ENCODE measurements at places on chromosomes 1 and 21. TPM values are rescaled to one million over a fixed set of nuclear protein-coding genes. Genes with fewer than 3 reads are reported as not detected.

Gene FNDC5
- 8.4 TPM for total RNA-seq

Gene SH3BGR
- 22.3 TPM for total RNA-seq

Gene EPB41
- 71.7 TPM for total RNA-seq

Gene CTSE
- total RNA-seq, result 105 TPM

Gene C1orf87
- total RNA-seq, result not detected

Gene CBR3
- total RNA-seq, result 4.8 TPM

Gene ADAMTS1
- total RNA-seq, result 74.7 TPM

Gene LCE2C
- not detected for total RNA-seq

Gene ZNF683
- total RNA-seq, result 2.9 TPM

Gene EVI5
- 39.2 TPM for total RNA-seq

Gene SPRR1B
- total RNA-seq, result not detected

Gene NUDT4B
- total RNA-seq, result 0.46 TPM

Gene MFSD2A
- total RNA-seq, result 3.3 TPM

Gene DFFB
- total RNA-seq, result 9.8 TPM

Gene SPOCD1
- 1.8 TPM for total RNA-seq

Gene COL6A1
- total RNA-seq, result 583 TPM

Gene MX2
- 18.1 TPM for total RNA-seq

Gene ELAVL4
- 0.43 TPM for total RNA-seq

Gene CCDC27
- not detected for total RNA-seq

Gene TRABD2B
- 11.2 TPM for total RNA-seq

Gene TCHH
- total RNA-seq, result 0.09 TPM

Gene OR2M3
- not detected for total RNA-seq

Gene LCE1E
- total RNA-seq, result not detected

Gene AGBL4
- total RNA-seq, result 0.52 TPM

Gene FCRL1
- total RNA-seq, result not detected

Gene PUM1
- 129 TPM for total RNA-seq

Gene BEND5
- total RNA-seq, result 17.5 TPM

Gene CD52
- total RNA-seq, result 21.1 TPM

Gene ARHGEF16
- 81.4 TPM for total RNA-seq

Gene PRR9
- total RNA-seq, result not detected

Gene NBPF4
- not detected for total RNA-seq

Gene CASQ1
- 0.37 TPM for total RNA-seq

Gene URB1
- total RNA-seq, result 11.3 TPM

Gene KIF17
- total RNA-seq, result 4.7 TPM

Gene SPRR2G
- total RNA-seq, result not detected

Gene ADIPOR1
- 80.4 TPM for total RNA-seq

Gene SH2D1B
- total RNA-seq, result 0.12 TPM

Gene BTBD8
- total RNA-seq, result 8.5 TPM

Gene MYOG
- not detected for total RNA-seq

Gene KCNK1
- total RNA-seq, result 24.5 TPM

Gene SPATA45
- total RNA-seq, result 0.60 TPM

Gene HCRTR1
- not detected for total RNA-seq

Gene CFHR2
- total RNA-seq, result not detected

Gene TCEA3
- 32.0 TPM for total RNA-seq

Gene OR2M4
- total RNA-seq, result not detected
